Cardiac muscle cell (in vitro differentiated cells and primary cell): ENCODE measurements at places on chromosomes 1 and 21. TPM values are rescaled to one million over a fixed set of nuclear protein-coding genes. Genes with fewer than 3 reads are reported as not detected.

NTMT2 gene
- not detected in 2 replicates for total RNA-seq

LCE3C gene
- not detected in 2 replicates for total RNA-seq

CXADR gene
- total RNA-seq: 49.6 and 56.7 TPM in 2 replicates

SEMA4A gene
- 3.6 and 8.6 TPM in 2 replicates for total RNA-seq

ETNK2 gene
- total RNA-seq: 24.7 and 30.4 TPM in 2 replicates

TGFB2 gene
- 107 and 171 TPM in 2 replicates for total RNA-seq

TMEM269 gene
- 0.21 and 0.69 TPM in 2 replicates for total RNA-seq

NUDT4B gene
- total RNA-seq: 72.0 and 87.9 TPM in 2 replicates

CRNN gene
- total RNA-seq: not detected in 2 replicates

FMO3 gene
- not detected in 2 replicates for total RNA-seq

IFI44 gene
- 0.18 TPM in 1 of 2 replicates, not detected in the other for total RNA-seq

RSRP1 gene
- 211 and 231 TPM in 2 replicates for total RNA-seq

LRRC7 gene
- total RNA-seq: 0.07 and 0.09 TPM in 2 replicates

- DNase-seq: no peak
These were observed 789.0 kb downstream of the PLA2G4A start for GRCh38 chr1:187617776-187618175.

DNA sequence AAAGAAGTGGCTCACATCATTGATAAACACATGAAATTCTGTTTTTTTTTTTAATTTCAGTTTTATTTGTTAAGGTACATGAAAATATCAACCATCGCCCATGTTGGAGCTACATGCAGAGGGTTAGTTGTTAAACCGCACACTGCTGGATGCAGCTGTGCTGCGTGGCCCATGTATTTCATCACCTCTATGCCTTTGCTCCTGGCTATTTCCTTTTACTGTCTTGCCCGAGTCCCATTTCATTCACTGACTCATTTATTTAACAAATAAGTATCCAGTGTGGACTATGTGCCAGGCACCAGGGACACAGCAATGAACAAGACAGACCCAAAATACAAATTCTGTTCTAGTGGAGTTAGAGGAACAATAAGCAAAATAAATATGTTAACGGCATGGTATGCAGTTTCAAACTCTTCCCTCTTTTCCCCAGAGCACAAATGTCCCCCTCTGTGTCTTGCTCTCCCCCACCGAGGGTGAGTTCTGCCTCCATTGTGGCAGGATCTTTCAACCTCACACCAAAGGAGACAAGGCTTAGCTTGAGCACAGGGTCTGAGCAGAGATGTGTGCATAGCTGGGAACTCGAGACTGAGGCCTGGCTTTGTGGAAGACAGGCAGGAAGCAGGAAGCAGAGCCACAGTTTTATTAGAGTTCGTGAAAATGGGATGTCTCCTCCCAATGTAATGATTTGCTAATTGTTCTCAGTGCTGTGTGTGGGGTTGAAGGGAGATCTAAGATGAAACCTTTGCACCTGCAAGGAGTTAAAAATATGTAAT is 44.6 kb downstream of the MAN1C1 start:
- DNase-seq: no peak

GRCh38 chr1:6745073-6745472 is 40.2 kb upstream of the CAMTA1 start:
- no peak for DNase-seq

GRCh38 chr1:2130156-2130555 is 64.4 kb downstream of the FAAP20 start:
- no peak for DNase-seq

- DNase-seq: no peak
These were observed 14.0 kb upstream of the PRDM16 start for GRCh38 chr1:3055051-3055450.

DNA sequence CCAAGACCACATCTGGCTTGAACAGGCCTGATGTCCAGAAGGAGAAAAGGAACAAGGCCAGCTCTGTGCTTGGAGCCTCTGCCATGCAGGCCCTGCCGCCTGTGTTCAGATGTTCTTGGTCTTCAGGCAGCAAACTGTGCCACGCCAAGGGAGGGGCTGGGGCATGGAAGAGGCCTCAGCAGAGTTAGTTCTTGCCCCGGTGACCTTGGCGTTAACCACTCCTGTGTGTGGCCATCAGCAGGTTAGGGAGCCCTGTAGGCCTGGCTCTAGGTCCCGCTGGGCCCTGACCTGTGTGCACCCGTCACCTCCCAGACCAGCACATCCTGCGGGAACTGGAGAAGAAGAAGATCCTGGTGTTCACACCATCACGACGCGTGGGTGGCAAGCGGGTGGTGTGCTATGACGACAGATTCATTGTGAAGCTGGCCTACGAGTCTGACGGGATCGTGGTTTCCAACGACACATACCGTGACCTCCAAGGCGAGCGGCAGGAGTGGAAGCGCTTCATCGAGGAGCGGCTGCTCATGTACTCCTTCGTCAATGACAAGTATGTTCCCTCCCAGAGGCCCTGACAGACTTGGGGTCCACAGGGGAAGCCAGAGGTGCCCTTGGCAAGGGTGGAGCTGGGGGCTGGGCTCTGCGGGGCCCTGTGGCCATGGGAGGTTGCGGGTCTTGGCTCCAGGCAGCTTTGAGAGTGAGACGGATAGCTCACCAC is 7.1 kb downstream of the ZC3H12A start:
- DNase-seq: no peak

GRCh38 chr1:159218649-159219636 is 14.3 kb downstream of the ACKR1 start:
- no peak for DNase-seq

DNA sequence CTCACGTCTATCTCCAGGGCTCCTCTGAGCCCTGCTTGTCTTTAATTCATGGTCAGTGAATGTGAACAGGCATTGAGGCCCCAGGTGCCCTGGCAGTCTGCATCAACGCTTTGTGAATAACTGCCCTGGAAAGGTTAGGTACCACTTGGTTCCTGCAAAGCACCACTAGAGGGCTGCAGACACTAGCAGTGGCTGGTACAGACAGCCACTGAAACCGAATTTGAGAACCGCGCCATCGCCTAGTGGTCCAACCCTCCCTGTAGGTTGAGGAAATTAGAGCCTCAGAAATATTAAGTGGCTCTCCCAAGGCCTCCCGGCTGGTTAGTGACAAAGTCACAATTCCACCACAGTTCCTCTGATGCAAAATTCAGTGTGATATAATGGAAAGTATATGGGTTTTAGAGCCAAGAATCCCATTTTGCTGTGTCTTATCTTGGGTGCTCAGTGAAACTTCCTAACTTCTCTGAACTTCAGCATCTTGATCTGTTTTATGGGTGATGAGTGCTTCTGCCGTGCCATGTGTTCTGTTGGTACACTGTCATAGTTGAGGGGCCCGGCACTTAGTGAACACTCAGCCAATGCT is 46.2 kb upstream of the BCL9 start:
- DNase-seq: peak; percentile 90

- DNase-seq: no peak
These were observed 97.0 kb downstream of the CHRM3 start for GRCh38 chr1:239483391-239483790.

- no peak for DNase-seq
These were observed 51.4 kb downstream of the LRIG2 start for GRCh38 chr1:113124366-113124765.

DNA sequence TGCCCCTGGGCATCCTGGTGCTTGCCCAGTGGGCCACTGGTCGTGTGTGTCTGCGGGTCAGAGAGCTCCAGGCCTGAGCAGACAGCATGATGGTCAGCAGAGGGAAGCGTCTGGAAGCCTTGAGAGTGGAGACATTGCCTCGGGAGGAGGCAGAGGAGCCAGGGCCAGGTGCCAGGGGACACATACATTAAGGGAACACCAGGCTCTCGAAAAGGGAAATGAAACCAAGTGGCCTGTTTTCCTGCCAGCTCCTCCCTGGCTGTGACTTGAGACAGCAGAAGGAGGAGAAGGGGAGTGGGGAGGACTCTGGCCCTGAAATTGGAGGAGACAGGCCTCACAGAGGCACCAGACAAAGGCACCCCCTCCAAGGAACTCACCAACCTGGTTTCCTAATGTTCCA is 62.4 kb upstream of the LRP8 start:
- DNase-seq: no peak

- DNase-seq: no peak
These were observed 19.3 kb upstream of the C1orf21 start for GRCh38 chr1:184367427-184368038.

DNA sequence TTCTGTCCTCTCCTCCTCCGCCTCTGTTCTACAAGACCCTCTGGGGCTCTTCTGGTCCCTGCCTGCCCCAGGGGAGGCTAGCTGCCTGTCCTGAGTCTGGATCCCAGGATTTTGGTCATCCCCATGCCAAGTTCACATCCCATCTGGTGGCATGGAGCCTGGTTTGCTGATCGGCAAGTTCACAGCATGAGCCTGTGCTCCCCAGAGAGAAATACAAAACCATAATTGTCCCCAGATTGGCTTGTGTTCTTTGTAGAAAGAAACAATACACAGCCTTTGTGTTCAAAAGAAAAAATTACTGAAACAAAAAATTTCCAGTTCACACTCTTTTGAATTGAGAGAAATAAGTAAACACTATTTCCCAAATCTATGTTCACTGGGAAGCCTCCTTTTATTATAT is 149.4 kb upstream of the ZC3H12A start:
- DNase-seq: no peak
